ENCODE measurements at places on chromosomes 1 and 21.

DNA sequence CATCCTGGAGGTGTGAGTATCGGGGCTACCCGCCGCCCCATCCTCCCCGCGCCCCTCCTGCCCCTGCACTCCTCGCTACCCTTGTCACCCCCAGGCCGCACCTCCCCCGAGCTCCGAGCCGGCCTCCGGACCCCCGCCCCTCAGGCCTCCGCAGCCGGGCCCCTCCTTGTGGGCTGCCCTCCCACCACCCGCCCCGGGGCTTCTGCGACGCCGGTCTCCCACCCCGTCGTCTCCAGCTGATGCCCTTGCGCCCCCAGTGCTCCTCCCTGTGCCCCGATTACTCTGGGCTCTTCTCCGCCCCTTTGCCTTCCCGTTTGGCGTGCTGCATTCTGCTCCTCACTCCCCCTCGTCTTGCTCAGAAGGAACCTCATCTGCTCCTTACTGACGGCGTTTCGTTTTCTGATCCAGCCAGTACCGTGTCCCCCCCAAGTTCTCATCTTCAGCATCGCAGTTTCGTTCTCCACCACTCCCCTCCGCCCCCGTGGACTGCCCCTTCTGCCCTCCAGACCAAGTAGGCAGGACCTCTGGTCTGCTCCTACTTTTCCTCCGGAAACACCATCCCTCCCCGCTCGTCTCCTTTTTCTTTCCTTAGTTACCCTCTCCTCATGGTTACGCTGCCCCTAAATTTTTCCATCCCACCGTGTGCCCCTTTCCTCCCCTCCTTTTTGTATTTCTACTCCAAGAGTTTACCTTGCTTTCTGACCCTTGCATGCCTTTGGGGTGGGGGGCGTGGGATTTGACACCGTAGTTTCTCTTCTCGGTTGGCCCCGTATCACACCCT is 841 bp downstream of the SNX27 start:
- no peak for DNase-seq

DNA sequence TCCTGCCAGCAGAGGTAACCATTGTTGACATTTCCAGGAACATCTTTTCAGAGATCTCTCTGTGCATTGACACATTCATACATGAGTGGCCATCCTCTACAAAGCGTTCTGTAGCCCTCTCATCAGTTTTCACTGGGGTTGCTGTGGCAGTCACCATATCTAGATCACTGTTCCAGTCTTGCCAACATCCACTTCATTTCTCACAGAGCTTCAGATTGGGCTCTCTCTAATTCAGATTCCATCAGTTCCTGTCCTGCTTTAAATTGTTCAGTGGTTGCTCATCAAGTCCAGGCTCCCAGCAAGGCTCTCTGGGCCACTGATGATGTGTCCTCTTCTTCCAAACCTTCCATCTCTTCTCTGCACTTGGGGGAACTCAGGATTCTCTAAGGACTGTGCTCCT is 173.7 kb downstream of the KCNJ6 start:
- no peak for DNase-seq

GRCh38 chr1:53589043-53589887 is 130.1 kb downstream of the DMRTB1 start:
- DNase-seq: no peak

DNA sequence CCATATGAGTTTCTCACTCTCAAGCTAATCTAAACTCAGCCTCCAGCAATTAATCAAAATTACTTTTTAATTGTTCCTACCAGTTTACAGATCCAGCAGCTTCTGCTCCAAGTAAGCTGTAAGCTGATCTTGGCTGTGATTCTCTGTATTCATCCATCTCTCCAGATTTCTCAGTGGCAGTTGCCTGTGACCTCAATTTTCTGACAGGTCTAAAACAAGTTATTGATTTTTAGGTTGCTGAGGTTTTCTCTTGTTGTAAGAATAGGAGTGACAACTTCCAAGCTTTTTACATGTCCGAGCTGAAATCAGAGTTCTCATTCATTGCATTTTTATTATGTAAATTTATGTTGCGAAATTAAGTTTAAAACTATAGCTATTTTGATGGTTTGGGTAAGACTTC is 1044.4 kb downstream of the PLA2G4A start:
- no peak for DNase-seq

GRCh38 chr1:240811256-240811655 is 199.3 kb upstream of the GREM2 start:
- no peak for DNase-seq

DNA sequence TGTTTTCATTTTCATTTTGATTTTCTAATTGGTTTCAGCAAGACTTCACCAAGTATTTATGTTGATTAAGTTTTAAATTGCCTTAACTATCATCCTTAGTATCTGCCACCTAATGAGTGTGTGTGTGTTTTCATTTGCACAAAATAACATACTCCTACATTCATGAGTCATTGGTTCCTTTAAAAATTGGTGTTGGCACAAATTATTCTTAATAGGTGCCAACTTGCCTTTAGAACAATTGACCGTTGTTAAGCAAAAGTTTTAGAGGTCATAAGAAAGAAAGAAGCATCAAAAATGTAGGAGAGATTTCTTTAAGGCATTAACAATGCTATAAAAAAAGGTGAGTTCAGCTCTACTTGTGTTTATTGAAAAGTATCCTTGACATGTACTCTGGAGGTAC is 77.5 kb downstream of the FNBP1L start:
- no peak for DNase-seq

DNA sequence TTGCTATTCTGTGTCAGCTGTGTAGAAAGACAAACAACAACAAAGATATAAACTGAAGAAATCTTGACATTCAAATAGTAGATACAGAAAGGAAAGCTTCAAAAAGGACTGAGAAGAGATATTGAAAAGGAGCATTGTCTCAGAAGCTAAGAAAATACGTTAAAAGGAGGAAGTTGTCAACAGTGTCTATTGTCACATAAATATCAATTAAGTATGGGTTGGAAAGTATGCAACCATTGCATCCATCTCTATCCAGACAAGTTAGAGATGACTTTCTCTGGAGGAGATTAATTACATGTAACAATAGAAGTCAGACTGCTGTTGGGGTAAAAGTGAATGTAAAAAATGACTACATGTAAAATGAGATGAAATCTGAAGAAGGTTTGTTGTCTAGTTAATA is 29.7 kb upstream of the BRINP3 start:
- no peak for DNase-seq

DNA sequence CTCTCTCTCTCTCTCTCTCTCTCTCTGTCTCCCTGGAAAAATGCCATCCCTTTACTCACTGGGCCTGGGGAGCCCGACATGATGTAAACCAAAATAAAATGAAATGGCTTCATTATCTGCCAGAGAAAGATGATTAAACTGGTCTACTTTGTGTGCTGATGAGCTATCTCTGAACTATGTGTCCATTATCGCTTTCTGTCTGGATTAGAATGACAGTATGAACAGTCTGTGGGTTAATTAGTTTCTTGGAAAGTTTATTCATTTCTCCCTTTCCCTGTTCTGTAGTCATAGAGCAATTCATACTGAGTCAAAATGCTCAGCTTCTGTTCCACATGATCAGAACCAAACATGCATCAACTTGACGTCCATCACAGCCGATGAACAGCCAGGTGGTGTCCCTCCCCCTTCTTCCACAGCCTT is 72.4 kb upstream of the KCND3 start:
- DNase-seq: no peak

- no peak for DNase-seq
Measured at GRCh38 chr1:57966751-57967406, 543.0 kb upstream of the DAB1 start.

- DNase-seq: peak; percentile 94
Measured at GRCh38 chr1:38990738-38991637, at the start of gene AKIRIN1. Gene AKIRIN1 (plus strand): TSS chr1:38991276. CDS start chr1:38991381, 105 bp downstream.

DNA sequence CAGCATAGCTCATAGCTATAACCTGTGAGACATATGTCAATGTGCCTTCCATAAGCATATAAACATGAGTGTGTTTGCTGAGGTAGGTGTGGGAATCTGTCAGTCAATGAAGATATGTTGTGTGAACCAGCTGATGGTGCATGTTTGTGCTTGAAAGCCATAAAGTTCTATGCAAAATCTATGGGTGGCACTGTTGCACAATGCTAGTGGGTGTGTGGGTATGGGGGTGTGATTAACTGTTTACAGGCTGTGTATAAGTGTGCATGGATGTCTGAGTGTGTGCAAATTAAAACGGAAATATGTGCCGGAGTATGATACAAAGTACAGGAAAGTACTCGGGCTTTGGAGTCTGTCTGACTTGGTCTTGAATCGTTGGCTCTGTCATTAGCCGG is 1.0 kb upstream of the ATP2B4 start:
- DNase-seq: peak; percentile 54

DNA sequence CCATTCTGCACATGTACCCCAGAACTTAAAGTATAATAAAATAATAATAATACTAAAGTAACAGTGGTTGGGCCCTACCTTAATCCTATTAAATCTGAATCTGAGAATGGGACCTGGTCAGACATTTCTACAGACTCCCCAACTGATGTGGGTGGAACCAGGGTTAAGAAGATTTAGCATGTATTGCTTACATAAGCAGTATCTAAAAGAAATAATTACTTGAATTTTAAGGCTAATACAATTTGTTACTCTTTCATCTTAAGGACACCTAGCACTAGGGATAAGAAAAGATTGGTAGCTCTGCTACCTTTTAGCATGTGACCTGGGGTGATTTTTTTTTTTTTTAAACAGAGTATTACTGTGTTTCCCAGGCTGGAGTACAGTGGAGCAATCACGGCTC is 79.4 kb downstream of the IVNS1ABP start:
- DNase-seq: no peak

- DNase-seq: no peak
Measured at GRCh38 chr1:226436472-226436854, 28.6 kb upstream of the PARP1 start.

DNA sequence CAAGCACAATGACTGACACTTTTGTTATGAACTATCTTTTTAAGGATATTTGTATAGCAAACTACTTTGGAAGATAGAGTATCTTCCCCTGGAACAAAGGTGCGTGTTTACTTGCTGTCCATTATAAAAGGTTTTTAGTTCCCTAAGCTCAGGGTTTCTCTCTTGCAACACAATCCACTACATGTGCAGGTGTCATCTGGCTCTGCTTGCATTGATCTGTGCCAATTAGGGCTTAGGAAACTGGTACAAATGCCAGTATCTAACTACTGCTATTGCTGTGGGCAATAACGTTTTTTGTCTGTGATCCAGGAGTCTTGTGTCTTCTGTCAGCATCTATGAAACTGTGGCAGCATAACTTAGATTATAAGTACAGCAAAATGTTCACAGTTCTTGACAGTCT is 68.3 kb upstream of the ABCD3 start:
- DNase-seq: no peak
